ENCODE measurements at places on chromosomes 13 and 19.

DNA sequence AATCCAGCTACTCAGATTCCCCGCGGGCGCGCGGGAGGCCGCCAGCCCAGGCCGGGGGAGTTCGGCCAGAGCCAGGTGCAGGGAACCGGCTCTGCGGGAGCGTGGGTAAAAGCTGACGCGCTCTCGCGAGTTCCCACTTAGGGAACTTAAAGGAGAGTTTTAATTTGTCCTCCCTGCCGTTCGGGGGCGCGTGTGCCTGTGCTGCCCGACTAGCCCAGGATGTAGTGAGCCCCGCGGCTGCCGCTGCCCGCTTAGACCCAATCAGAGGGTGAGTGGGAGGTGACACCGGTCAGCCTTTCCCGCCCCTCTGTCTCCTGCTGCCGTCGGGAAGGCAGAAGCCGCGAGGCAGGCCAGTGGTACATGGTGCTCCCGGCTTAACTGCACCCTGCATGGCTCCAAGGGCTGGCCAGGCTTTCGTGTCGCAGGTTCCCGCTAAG lies 36.0 kb upstream of the NEK3 start:
- DNase-seq, result peak; percentile 61

DNA sequence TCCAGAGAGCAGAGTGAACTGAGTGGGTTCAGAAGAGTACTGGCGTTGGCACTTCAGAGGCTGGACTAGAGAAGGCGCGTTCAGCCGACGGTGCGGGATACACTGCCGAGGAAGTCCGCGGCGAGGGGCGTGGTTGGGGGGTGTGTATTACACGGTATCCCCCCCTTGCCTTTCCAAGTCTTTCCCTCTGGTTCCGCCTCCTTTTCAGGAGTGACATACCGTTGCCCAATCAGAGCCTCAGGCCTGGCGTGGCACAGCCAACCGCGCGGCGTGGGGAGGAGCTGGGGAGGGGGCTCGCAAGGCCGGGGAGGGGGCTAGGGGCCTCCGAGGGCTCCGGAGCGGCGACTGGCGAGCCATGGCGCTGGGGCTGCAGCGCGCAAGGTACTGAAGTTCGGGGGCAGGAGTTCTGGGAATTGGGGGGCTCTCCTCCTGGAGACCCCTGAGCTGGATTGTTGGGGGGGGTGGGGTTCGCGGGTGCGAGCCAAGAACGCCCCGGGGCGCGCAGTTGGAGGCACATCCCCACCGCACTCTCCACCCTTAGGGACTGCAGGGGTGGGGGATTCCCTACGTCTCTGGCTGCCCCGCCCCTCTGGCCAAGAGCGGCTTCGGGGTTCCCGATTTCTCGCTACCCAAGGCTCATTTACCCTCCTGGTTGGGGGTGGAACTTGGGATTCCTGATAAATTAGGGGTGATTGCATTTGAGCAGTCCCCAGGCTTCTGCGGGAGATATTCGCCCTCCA lies at the start of gene HIF3A:
Gene HIF3A (plus strand): TSS at position 321 of the 740 bp plus-strand sequence. CDS start 35 bp downstream, at position 356.
- DNase-seq, result no peak

DNA sequence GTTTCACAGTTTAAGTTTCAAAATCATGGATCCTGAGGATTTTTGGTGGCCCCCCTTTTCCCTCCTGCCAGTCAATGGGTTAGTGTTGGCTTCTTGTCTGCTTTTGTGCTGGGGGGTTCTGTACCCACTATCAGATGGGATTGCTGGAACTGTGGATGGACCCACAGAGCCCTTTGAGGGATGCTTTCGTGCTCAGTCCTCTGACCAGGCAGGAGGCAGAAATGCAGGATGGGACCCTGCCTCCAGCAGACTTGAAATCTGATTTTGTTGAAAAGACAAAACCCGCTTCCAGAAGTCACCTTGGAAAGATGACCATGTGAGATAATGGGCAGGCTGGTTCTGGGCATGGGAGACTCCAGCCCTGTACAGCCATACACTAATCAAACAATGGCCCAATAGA lies 408.9 kb downstream of the ZNF536 start:
- DNase-seq, result no peak

- DNase-seq, result no peak
These were observed 60.6 kb downstream of the CDADC1 start for GRCh38 chr13:49308097-49308875.

DNA sequence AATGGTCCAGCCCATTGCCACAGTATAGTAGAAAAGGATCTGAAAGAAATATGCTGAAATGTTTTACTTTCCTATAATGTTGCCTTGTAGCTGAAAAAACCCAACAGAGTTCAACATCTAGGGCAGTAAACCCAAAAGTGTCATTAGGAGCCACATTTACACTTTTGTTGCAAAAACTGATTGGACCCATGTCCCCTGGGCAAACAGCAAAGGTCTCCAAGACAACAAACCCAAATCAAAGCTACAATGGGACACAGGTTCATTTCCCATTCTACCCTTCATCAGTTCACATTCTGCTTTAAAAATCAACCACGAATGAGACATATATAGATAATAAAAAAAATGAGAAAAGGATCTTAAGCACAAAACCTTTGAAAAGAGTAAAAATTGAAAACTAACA lies 744.8 kb downstream of the PCDH17 start:
- no peak for DNase-seq

DNA sequence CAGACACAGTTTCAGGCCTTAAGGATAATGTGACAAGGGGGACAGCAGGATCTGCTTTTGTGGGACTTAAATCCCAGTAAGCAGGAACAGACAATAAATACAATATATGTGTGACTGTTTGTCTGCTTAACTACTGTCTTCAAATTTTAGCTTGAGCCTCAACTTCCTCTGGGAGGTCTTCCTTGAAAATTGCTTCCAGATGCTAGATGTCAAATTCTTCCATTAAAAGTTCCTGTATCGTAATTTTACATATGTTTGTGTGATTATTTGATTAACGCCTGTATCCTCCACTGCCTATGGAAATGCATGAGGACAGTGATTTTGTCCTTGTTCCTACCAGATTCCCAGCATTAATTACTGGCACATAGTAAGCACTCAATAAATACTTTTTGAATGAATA lies 385.5 kb downstream of the NDFIP2 start:
- no peak for DNase-seq

GRCh38 chr19:22608441-22608840 lies 25.7 kb upstream of the ZNF492 start:
- DNase-seq, result no peak

GRCh38 chr19:34788074-34788473 lies 15.1 kb upstream of the ZNF599 start:
- DNase-seq, result no peak

DNA sequence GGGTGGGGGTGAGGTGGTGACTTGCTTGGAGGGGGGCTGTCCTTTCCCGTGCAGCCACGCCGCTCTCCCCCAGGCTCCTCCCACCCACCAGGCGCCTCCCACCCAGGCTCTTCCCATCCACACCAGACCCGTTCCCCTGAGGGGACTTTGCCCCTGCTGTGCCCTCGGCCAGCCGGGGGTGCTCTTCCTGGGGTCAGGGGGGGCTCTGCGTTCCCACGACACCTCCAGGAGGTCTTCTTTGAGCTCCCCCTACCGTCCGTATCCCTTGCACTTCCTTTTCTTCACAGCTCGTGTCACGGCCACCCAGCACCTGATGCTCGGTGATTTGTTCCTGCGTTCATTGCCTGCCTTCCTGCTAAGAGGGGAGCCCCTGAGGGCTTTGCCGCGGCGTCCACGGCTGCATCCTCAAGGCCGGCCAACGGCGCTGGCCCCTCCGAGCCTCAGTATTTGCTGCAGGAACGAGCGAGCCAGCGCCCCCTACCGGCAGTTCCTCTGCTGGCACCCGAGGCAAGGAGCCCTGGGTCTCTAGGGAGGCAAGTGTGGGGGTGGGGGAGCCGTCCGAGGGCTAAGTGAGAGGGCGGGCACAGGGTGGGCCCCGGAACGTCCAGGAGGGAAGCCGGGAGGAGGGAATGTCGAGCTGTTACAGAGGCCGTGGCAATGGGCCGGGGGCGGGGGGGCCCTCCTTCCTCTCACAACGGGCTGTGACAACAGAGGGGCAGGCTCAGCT lies 11.8 kb downstream of the LRRC4B start:
- peak; percentile 94 for DNase-seq

DNA sequence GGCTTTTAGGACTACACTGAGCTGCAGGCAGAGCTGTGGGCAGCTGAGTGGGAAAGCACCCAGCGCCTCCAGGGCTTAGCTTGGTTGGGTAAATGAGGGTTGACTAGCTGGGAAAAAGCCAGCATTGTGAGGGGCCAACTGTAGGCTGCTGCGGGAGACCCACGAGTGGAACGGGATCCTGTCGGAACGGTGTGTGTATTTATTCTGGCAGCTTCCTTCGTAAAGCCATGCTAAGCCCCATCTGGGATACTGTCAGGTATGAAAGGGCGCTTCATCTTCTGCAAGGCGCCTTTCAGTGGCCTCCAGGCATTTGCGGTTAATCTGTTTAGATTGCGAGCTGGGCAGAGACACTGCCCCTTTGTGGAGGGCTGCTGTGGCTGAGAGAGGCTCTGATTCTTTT lies 39.5 kb upstream of the CNMD start:
- DNase-seq, result no peak

- DNase-seq, result peak; percentile 97
These were observed 6.0 kb upstream of the EML2 start for GRCh38 chr19:45645068-45645630.

GRCh38 chr13:59666504-59666903 lies 497.2 kb downstream of the DIAPH3 start:
- DNase-seq, result no peak

- no peak for DNase-seq
These were observed 15.2 kb upstream of the KCTD15 start for GRCh38 chr19:33781415-33781935.

- DNase-seq, result no peak
These were observed 9.6 kb downstream of the PRR22 start for GRCh38 chr19:5774921-5775320.

- no peak for DNase-seq
These were observed 21.8 kb downstream of the ALOX5AP start for GRCh38 chr13:30757026-30757742.

Data from amygdala (tissue), 56 donors.